ENCODE measurements at places on chromosomes 12 and 14. TPM values are rescaled to one million over a fixed set of nuclear protein-coding genes. Genes with fewer than 3 reads are reported as not detected.

- DNase-seq, result no peak
These were observed 142.6 kb downstream of the EPS8 start for GRCh38 chr12:15646581-15646980.

The SPTSSA gene
- 12.4 TPM for total RNA-seq

DNA sequence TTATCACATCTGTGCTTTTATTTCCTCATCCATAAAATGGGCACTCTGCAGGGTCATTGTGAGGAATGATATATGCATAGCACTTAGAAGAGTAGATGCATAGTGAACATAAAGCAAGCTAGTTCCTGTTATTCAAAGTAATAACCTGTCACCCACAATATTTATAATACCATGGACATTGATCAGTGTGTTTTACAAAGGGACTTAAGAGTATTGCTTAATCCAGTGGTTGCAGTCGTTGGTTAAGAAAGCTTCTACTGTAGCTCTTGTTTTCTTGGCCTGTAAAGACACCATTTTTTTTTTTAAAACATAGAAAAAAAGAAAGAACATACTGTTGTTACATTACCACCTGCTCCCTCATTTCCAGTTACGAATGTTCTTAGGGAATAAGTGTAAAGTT is 13.1 kb downstream of the METAP2 start:
- DNase-seq, result peak; percentile 14

DNA sequence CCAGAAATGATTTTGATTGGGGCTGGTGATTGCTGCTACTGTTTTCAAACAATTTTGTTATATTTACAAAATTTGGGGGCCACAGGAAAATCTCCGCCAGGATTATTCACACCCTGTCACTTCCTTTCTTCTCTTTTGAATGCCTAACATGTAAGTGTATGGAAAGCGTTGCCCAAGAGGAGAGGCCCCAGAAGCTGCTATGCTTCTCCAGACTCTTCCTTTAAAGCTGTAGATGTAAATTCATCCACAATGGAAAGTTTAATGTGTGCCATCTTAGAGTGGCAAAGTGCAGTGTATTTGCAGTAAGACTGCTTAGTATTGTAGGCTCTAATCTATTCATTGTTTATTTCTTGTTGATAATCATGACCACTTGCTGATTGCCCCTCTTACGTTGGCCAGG is 136.7 kb upstream of the LRIG3 start:
- DNase-seq, result no peak

DNA sequence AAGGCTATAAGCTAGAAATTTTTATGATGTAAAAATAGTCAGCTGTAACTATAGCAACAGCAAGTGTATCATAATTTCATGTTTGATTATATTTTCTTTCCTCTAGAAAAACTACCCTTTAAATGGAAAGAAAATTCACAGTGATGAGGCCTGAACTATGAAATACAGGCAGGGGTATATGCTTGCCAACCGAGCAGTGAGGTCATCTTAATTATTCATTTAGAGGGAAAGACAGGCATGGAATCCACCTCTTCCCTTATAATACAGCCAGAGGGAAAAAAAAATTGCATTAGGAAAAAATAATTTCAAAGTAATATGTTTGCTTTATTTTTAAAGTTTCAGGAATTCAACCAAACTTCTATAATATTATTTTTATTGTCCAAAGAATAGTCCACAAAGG is 139.8 kb downstream of the EPS8 start:
- DNase-seq, result no peak

DNA sequence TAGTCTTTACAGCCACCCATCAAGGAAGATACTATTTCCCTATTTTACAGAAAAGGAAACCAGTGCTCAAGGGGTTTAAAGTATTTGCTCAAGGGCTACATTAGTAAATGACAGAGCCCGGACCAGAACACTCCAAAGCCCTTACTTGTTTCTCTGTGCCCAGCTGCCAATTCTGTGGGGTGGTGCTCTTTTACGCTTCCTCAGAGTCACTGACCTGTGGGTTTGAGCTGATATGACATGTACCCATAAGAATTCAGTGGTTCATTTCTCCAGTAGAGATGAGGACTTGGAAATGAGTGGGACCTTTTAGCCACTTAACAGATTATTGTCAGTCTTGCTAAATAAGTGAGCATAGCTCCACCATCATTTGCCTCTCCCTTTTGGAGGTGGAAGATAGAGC is 37.4 kb upstream of the NKX2-8 start:
- peak; percentile 30 for DNase-seq

DNA sequence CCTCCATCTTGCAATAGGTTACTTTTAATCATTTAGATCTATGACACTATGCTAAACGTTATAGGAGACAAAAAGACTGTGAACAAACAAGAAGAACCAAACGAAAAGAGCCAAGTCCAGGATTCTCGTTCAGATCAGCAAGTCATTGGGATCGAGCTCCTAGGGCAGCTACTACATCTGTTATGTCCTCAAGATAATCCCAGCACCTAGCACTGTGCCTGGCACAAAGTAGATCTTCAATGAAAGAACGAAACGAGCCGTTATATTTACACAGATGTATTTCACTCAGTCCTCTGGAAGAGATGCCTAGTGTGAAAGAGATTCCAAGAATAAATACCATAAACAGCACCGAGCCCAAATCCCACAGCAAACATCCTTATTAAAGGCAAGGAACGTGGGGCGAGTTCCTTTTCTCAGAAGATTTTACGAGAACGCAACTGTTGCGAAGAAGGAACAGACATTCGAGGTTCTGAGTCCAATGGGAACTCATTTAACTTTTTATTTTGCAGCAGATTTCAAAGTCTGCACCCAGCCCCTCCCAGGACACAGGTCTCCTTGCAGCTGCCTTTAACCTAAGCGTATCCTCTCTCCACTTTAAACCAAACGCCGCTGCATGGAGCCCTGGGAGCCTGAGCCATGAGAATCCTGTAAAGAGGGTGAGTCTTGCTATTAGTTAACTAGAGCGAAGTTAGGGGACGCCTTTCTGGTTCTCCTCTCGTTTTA is 544 bp upstream of the TDP1 start:
- DNase-seq, result no peak

The CPNE6 gene
- not detected for total RNA-seq

DNA sequence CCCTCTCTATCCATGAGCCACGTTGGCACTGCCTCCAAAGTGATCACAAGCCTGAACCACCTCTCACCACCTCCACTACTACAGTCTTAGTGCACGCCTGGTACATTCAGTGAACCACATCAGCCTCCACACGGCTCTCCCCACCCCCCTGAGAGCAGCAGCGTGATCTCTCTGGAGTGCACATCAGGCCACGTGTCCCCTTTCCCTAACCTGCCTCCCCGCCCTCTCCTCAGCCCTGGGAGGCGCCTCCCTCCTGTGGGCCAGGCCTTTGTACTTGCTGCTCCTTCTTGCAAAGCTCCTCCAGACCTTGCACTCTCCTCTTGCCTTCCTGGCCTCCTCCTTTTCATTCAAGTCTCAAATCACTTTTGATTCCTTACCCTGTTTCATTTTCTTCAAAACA is 49.8 kb downstream of the SLC6A12 start:
- no peak for DNase-seq

GRCh38 chr12:92509156-92509738 is 193.5 kb upstream of the PLEKHG7 start:
- DNase-seq, result no peak

The MGP gene
- 402 TPM for total RNA-seq

DNA sequence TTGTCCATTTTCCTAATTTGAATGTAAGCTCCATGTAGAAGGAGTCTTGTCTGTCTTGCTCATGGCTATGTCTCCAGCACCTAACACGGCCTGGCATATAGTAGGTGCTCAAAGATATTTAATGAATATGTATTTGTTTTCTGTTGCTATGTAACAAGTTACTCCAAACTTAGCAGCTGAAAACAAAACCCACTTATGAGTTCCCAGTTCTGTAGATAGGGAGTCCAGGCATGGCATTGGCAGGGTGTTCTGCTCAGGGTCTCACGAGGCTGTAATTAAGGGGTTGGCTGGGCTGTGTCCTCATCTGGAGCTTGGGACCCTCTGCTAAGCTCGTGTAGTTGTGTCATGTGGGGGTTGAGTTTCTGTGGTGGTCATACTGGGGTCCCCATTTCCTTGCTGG is 106.0 kb downstream of the AACS start:
- no peak for DNase-seq

- DNase-seq, result no peak
These were observed 22.4 kb upstream of the LRRK2 start for GRCh38 chr12:40202095-40203059.

GRCh38 chr12:60494244-60494643 is 898.4 kb downstream of the SLC16A7 start:
- peak; percentile 63 for DNase-seq

DNA sequence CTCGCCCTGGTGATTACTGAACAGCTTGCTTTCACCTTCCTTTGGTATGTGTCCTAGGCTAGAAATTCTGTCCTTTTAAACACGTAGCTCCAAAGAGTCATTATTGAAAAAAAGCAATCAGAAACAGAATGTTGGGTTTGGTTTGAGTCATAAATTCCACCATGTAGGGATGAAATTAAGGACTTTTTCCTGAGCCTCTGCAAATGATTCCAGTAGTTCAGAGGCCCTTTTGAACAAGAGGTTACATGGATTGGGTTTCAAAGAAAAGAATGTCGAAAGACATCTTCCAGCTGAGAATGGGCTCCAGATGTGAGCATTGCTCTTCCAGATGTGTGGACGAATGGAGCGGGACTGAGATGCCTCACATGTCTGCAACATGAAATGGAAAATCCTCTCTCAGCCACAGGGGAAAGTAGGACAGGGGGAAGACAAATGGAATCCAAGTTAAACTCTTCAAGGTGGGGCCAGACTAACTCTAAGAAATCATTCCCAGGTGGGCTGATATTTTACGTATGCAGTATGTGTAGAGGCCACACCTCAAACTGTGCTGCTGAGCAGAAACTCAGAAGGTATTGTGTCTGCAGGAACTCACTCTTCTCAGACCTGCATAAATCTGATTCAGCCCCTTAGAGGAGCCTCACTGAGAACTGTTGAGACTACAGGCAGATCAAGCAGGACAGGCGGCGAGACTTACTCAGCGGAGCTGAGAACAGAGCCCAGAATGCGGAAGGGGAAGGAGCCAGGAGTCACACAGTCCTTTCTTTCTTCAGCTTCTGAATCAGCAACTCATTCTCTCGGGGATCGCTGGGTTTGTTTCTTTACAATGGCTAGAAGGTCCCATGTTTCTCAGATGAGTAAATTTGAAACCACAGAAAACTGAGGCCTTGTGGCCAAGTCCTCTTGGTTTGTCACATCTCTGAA is 23.3 kb upstream of the EMP1 start:
- peak; percentile 84 for DNase-seq

The ZDHHC17 gene
- 28.7 TPM for total RNA-seq

- no peak for DNase-seq
These were observed 22.9 kb downstream of the CKB start for GRCh38 chr14:103499709-103500108.

DNA sequence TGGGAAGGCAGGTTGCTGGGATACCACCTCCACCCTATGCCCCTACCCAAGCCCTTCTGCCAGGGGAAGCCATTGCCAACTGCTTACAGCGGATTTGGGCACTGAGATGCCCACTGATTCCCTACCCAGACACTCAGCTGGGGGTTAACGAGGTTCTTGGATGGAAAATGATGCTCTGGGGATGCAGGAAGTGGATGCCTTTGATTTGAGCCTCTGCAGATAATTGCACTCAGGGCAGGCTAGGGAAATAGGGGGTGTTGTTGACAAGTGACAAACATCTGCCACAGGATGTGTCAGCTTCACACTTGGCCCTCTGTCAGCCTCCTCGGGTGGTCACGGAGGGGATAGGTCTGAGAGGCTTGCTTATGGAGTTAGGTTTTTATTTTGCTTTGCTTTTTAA is 57.4 kb downstream of the RPH3A start:
- DNase-seq, result no peak

The SERPINA9 gene
- total RNA-seq, result not detected

GRCh38 chr14:22800346-22800745 is 14.9 kb downstream of the SLC7A7 start:
- DNase-seq, result no peak

The GNPNAT1 gene
- total RNA-seq, result 18.7 TPM

DNA sequence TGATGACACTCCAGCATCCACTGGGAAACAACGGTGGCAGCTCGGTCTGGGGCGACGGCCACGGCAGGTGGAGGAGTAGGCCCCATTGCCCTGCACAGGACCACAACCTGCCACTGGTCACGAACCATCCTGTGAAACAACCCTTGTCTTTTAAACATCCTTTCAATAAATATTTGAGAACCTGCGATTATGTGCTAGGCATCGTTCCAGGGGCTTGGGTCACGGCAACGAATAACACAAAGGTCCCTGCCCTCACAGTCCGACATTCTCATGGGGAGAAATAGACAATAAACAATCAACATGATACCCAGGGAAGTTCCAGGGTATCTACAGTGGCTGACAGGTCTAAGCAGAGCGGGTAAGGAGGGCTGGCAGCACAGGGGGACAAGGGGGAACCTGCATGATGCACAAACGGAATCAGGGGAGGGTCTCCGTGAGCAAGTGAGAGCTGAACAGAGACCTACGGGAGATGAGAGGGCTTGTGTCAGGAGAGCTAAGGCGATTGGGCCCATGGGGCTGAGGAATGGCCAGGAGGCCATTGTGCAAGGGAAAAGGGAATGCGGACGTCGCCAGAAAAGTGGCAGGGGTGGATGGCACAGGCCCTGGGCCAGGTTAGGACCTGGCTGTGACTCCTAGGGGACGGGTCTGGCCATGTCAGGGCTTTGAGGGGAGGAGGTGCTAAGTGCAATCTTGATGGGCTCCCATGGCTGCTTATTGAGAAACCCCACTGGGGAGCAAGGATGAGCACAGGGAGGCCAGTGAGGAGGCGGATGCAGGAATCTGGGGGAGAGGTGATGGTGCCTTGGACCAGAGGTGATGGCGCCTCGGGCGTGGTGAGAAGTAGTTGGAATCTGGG is 9.7 kb downstream of the SCARB1 start:
- DNase-seq, result no peak
